ENCODE measurements at places on chromosomes 7 and 10. TPM values are rescaled to one million over a fixed set of nuclear protein-coding genes. Genes with fewer than 3 reads are reported as not detected.

DNA sequence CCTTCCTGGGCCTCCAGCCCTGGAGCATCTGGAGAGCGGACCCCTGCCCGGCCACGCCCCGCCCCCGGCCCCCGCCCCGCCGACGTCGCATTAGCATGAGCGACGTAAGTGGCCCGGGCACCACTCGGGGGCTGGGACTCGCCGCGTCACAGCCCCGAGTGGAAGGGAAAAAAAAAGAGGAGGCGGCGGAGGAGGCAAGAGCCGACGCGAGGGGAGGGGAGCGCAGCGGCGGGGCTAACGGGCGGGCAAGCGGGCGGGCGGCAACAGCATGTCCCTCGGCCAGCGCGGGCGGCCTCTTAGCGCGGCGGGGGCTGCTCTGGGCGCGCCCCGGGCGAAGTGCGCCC is at the start of gene SLC18A3:
Gene SLC18A3 (plus strand): TSS at position 197 of the 344 bp plus-strand sequence. CDS start 431 bp downstream, outside the sequence.
- no peak within 1 kb of the TSS for H3K27ac ChIP-seq
- peak within 1 kb of the TSS; percentile 19 for H3K4me3 ChIP-seq
- no peaks in the 10 kb centered on the region for H3K27me3 ChIP-seq
- H3K36me3 ChIP-seq: no peaks in the 10 kb centered on the region

DNA sequence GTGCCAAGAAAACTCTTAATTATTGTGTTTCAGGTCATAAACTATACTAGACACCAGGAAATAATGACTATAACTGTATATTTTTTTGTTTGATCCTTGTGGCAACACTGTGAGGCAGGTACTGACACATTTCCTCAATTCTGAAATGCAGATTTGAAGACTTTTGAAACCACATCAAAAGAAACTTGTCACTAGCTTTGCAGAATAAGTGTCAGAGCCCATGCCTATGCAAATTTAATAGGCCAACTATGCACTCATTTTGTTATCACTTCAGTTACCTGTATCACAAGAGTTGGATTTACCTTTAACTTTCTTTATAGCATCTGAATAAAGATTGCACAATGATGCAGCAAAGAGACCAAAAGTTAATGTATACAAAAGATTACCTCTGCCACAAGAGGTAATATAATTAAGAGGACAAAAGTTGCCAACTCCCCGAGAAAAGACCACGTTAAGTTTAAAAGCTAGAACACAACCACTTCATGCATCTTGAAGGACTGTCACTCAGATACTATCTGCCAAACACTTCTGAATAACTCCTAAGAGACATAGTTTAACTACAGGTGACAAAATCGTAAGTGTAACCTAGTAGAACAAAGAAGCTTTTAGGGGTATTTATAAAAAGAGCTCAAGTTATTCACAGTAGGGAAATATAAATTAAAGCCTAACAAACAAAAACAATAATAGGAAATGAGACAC is 80.5 kb downstream of the ELAPOR2 start:
- peaks cover 10% of the 10 kb centered on the region for H3K4me1 ChIP-seq
- no peaks in the 10 kb centered on the region for H3K27me3 ChIP-seq
- H3K27ac ChIP-seq: no peak overlapping the region
- DNase-seq: no peak

GRCh38 chr7:108270385-108271015 is 140.3 kb upstream of the LAMB4 start:
- no peak overlapping the region for H3K4me3 ChIP-seq
- H3K36me3 ChIP-seq: no peaks in the 10 kb centered on the region
- no peak overlapping the region for H3K27ac ChIP-seq
- DNase-seq: no peak

DNA sequence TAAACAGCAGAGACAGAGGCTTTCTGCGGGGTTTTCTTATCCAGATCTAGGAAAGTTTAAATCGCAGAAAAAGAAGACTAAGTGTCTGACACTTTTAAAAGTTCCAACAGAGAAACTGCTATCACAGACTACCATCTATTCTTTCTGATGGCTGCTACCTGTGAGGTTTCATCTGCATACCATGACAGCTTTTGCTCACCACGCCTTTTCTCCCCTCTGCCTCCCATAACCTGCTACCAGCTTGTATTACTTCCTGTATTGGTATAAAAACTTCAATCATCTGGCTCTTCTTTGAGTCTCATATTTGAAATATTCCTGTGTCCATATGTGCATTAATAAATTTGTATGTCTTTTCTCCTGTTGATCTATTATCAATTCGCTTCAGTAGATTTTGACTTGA is 34.1 kb upstream of the RTKN2 start:
- no peak overlapping the region for H3K27ac ChIP-seq
- H3K4me3 ChIP-seq: no peak overlapping the region
- no peaks in the 10 kb centered on the region for H3K36me3 ChIP-seq
- no peaks in the 10 kb centered on the region for H3K27me3 ChIP-seq
- DNase-seq: no peak

- H3K36me3 ChIP-seq: no peaks in the 10 kb centered on the region
- H3K4me3 ChIP-seq: no peak overlapping the region
- H3K4me1 ChIP-seq: no peaks in the 10 kb centered on the region
- no peaks in the 10 kb centered on the region for H3K27me3 ChIP-seq
- no peak overlapping the region for H3K27ac ChIP-seq
- DNase-seq: no peak
These were observed 106.6 kb downstream of the NPY start for GRCh38 chr7:24390376-24391157.

GRCh38 chr7:92464515-92464914 is 13.2 kb downstream of the ERVW-1 start:
- H3K27ac ChIP-seq: no peak overlapping the region
- H3K27me3 ChIP-seq: no peaks in the 10 kb centered on the region
- no peak overlapping the region for H3K4me3 ChIP-seq
- peaks cover 13% of the 10 kb centered on the region for H3K36me3 ChIP-seq

- no peaks in the 10 kb centered on the region for H3K36me3 ChIP-seq
- no peak overlapping the region for H3K4me3 ChIP-seq
- H3K27ac ChIP-seq: no peak overlapping the region
- H3K27me3 ChIP-seq: no peaks in the 10 kb centered on the region
- peaks cover 9% of the 10 kb centered on the region for H3K4me1 ChIP-seq
These were observed 60.4 kb downstream of the SH3PXD2A start for GRCh38 chr10:103794996-103795395.

DNA sequence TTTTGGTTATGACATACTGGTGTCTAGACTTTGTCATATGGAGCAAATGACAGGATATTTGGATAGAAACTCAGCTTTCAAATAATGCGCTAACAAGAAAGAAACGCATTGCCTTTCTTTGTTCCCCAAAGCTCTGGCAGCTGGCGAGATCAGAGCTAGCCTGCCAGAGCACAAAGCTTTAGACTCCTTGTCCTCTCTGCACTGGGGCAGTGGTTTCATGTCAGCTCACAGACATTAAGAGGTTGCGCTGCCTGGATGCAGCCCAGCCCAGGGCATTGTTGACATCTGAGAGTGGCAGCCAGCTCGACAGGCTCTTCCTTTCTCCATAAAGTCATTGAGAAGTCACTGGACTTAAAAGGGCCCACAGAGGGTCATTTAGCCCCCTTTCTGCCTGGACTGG is 212.0 kb downstream of the PLXNA4 start:
- no peaks in the 10 kb centered on the region for H3K27me3 ChIP-seq
- H3K4me1 ChIP-seq: no peaks in the 10 kb centered on the region
- DNase-seq: no peak
- H3K27ac ChIP-seq: no peak overlapping the region

DNA sequence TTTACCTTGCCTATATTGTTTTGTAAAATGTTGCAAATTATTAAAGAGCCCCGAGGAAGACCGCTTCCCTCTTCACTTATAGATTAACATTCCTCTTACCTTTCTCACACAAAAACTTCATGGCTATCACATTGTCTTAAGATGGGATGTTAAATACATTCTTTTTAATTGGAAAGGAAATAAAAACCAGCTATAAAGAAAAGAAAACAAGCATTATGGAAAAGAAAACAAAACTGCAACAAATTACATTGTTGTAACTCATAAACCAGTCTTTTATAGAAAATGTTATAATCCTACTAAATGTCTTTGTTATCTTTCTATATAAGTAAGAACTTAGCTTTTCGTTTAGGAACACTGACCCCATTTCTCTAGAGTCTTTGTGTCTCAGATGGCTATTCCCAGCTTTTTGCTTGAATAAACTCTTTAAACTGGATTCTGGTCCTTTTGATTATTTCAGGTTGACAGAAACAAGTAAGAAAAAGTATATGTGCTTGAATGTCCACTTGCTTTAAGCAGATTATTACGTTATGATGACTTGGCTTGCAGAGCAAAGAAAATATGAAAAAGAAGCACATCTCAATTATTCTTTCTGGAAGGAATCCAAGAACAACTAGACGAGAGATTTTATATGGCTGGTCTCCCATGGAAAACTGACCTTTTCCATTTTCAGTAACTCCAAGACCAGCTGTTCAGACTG is 128.2 kb downstream of the AKR1D1 start:
- no peak for DNase-seq
- H3K27ac ChIP-seq: no peak overlapping the region
- H3K4me1 ChIP-seq: no peaks in the 10 kb centered on the region
- no peaks in the 10 kb centered on the region for H3K36me3 ChIP-seq

GRCh38 chr10:89653410-89653869 is 8.4 kb upstream of the PANK1 start:
- H3K4me1 ChIP-seq: peaks cover 11% of the 10 kb centered on the region
- DNase-seq: no peak
- H3K27ac ChIP-seq: no peak overlapping the region
- no peaks in the 10 kb centered on the region for H3K36me3 ChIP-seq
- H3K4me3 ChIP-seq: no peak overlapping the region
- H3K27me3 ChIP-seq: no peaks in the 10 kb centered on the region

GRCh38 chr10:71127773-71128172 is 84.6 kb upstream of the UNC5B start:
- no peak overlapping the region for H3K27ac ChIP-seq
- no peak for DNase-seq
- no peaks in the 10 kb centered on the region for H3K27me3 ChIP-seq
- H3K36me3 ChIP-seq: no peaks in the 10 kb centered on the region
- H3K4me3 ChIP-seq: no peak overlapping the region

- no peak overlapping the region for H3K4me3 ChIP-seq
- no peaks in the 10 kb centered on the region for H3K36me3 ChIP-seq
- no peaks in the 10 kb centered on the region for H3K4me1 ChIP-seq
- no peak overlapping the region for H3K27ac ChIP-seq
These were observed 478.5 kb downstream of the KIF20B start for GRCh38 chr10:90179696-90180407.

DNA sequence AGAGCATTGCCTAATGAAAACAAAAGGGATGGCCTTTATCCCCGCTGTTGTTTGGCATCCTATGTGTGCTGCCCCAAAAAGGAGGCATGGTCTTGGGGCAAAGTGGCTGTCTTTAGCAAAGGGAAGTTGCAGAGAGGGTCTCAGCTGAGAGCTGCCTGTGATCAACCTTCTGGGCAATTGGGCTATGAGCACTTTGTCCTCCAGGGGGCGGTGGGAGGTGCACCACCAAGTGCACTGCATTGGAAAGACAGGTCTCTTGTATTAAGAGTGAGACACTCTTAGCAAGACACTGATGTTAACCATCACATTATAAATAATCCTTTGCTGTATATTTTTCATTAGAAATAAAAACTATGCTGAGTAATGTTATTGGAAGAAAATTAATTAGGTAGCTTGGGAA is 314.8 kb downstream of the POM121L12 start:
- no peak overlapping the region for H3K27ac ChIP-seq
- DNase-seq: no peak
- no peaks in the 10 kb centered on the region for H3K4me1 ChIP-seq
- H3K27me3 ChIP-seq: no peaks in the 10 kb centered on the region
- no peaks in the 10 kb centered on the region for H3K36me3 ChIP-seq

- no peak overlapping the region for H3K27ac ChIP-seq
- no peak overlapping the region for H3K4me3 ChIP-seq
- no peaks in the 10 kb centered on the region for H3K4me1 ChIP-seq
- DNase-seq: no peak
- no peaks in the 10 kb centered on the region for H3K36me3 ChIP-seq
These were observed 37.0 kb downstream of the CHCHD3 start for GRCh38 chr7:133044722-133045473.

DNA sequence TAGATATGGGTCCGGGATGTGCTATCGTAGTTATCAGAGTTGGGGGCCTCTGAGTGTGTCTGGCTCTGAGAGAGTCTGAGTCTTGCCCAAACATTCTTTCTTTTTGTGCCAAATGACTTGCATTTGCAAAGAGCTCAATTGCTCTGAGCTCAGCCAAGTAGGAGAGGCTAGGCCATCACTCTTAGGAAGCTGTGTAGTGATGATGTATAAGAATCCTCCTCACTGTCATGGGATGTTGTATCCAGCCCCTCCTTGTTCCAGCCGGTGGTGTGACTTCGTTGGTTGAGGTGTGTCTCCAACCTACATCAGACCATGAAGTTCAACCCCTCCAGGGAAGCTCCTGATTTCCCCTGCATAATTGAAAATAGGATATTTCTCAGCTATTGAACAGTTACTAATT is 97.5 kb upstream of the NPS start:
- no peak for DNase-seq
- no peaks in the 10 kb centered on the region for H3K4me1 ChIP-seq
- no peak overlapping the region for H3K4me3 ChIP-seq
- H3K27ac ChIP-seq: no peak overlapping the region

DNA sequence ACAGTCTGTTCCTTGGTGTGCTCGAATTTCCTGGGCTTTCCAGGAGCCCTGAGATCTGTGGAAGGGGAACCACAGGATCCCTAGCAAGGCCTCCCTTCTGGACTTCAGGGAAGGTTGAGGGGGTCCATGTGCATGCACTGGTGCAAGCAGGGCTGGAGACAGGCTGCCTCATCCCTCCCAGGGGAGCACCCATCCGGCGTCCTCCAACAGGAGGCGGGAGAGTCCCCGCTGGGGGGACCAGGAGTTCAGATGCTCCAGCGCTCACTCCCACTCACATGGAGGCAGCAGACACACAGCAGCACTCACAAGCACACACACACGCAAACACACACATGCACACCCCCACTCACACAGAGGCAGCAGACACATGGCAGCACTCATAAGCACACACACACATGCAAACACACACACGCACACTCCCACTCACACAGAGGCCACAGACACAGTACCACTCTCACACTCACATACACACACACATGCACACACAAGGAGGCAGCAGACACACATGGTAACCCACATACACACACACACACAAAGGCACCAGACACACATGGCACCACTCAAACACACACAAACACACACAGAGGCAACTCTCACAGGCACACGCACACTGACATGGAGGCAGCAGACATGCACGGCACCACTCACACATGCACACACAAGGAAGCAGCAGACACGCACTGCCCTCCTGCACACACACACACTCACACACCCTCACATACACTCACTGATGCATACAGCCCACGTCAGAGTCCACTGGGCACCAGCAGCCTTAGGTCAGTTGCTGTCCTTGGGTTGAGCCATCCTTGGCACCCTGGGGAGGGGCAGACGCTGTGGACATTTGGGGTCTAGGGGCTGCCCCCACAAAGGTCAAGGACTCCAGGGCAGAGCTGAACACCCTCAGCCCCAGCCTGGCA is 247.0 kb upstream of the PPP2R2D start:
- H3K36me3 ChIP-seq: no peaks in the 10 kb centered on the region
- H3K27me3 ChIP-seq: no peaks in the 10 kb centered on the region
- H3K4me1 ChIP-seq: no peaks in the 10 kb centered on the region
- H3K4me3 ChIP-seq: no peak overlapping the region
- no peak overlapping the region for H3K27ac ChIP-seq

GRCh38 chr7:919924-920341 is 34.5 kb downstream of the ADAP1 start:
- no peak overlapping the region for H3K27ac ChIP-seq
- peak overlapping the region; percentile 19 for H3K4me3 ChIP-seq
- peak; percentile 70 for DNase-seq
- peaks cover 32% of the 10 kb centered on the region for H3K4me1 ChIP-seq
- H3K27me3 ChIP-seq: no peaks in the 10 kb centered on the region

Gene ADO
- 9.8 TPM for total RNA-seq

Gene KCNH2
- total RNA-seq: 8.5 TPM

Gene GLCCI1
- total RNA-seq: 8.1 TPM

Gene HHEX
- 4.5 TPM for total RNA-seq

Gene FEZF1
- total RNA-seq: not detected

Gene HSPA12A
- 4.7 TPM for total RNA-seq

Gene HSPA14
- 20.6 TPM for total RNA-seq
